Right kidney (tissue), 9 donors: ENCODE measurements at places on chromosomes 12 and 14.
A peak's percentile ranks its signal among the peaks of the same experiment; 100 is the strongest.

DNA sequence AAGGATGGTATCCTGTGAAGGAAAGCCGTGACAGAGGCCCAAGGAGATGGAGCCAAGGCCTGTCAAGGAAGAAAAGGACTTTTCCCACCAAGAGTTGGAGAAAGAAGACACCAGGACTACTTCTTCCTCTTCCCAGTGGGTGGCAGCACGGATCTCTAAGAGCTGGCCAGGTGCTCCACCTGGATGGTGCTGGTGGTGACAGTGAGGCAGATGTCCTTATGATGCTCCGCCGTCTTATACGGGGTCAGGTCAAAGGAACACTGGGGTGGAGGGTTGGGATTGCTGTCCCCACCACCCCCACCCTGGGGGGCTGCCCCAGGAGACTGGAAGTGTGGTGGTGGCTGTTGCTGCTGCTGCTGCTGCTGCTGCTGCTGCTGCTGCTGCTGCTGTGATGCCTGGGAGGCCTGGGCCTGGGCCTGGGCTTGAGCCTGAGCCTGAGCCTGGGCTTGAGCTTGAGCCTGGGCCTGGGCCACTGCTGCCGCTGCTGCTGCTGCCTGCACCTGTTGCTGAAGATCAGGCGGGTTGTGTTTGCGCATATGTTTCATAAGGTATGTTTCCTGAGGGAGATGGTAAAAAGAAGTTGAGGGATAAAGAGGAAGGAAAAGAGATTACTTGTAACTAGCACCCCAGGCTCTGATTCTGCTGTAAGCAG is 4.8 kb upstream of the ING4 start:
- DNase-seq, result no peak

DNA sequence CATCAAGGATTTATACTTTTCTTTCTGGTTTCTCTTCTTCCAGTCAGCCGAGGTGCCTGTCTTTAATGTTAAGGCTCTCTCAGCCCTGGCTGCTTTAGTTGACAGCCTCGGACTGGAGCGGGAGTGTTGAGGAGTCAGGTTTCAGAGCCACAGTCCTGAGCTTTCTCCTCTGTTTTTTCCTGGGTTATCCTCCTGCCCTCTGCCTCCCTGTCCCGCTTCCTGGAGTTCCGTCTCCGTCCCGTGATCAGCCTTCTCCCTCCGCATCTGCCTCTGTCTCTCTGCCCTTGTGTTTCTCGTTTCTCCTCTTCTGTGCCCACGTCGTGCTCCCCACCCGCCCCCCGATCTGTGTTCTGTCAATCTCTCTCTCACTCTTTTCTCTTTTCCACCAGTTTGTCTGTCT is 33.0 kb downstream of the IQSEC3 start:
- no peak for DNase-seq

DNA sequence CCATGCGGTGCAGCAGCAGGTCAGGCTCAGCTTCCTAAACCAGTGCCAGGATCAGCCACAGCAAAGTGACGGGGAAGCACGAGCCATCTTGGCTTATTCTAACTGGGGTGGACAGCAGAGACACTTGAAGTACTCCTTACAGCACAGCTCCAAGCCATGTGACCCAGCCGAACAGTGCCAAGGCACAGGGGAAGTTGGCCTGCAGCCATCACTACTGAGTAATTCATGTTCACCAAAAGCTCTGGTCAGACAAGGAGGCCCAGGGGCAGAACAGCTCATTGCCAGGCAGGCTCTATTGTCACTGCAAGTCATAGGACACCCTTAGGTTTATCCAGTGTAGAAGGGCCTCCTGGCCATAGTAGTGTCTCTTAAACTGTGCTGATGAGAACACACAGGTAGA is 23.4 kb upstream of the SLC35F4 start:
- no peak for DNase-seq

DNA sequence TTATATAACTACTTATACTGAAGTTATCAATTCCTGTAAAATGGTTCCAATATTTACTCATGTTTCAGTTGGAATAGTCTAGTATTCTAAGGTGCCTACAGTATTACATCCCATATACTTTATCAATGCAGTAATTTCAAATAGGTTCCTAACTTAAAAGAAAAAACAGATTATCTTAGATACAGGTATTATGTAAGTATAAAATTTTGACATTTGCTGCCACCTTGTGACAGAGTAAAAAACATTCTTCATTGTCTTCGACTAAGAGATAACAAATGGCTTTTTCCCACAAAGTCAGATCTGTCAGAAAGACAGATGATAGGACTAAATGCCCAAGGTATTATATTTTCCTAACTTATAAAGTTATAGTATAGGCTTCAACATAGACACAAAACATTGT is 78.7 kb downstream of the TXNDC16 start:
- no peak for DNase-seq

DNA sequence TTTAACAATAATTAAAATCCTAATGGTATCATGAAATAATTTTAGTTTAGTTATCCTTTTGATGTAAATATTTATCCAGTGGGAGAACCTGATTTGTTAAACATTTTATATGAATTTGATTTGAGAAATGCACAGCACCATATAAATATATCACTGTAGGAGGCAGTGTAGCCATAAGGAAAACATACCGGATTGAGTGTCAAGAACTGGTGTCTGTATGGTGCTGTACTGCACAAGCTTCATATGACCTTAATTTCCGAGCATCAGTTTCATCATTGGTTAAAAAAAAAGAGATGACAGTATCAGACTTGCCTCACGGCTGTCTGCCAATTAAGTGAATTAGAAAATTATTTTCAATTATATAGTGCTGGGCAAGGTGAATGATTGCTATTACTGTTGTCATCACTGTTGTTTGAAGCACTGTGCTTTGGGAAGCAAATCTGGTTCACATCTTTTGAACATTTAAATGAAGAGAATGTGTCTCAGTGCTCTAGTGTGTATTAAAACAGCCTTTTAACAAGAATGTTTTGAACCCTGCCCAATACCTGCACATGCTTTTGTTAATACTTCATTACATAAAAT is 72.1 kb downstream of the TMTC2 start:
- no peak for DNase-seq

GRCh38 chr14:93049867-93050331 is 65.8 kb downstream of the ITPK1 start:
- DNase-seq, result no peak

DNA sequence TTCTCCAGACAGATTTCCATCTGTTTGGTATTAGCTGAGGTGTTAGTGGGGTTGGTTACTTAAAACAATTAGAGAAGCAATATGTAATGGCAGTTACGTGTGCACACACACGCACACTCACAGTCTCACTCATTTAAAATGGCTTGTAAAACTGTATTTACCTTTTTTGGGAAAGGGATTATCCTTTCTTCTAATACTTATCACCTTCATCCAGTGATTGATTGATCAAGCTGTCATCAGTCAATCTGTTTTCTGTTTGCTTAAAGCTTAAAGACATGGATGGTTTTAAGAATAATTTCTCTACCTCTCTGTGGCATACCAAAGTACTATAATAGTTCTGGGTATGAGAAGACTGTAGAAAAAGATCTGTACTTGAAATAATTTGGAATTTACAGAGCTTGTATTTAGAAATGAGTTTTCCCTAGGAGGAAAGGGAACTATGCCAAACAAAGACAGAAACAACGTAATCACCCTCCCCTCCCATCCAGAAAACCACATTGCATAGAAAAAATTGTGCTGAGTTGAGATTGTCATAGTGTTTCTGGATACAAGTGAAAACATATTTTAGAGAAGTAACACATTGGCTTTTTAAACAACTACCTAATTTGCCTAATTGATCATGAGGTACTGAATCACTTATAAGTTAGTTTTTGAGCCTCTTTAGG is 455.8 kb downstream of the PCNX1 start:
- no peak for DNase-seq

DNA sequence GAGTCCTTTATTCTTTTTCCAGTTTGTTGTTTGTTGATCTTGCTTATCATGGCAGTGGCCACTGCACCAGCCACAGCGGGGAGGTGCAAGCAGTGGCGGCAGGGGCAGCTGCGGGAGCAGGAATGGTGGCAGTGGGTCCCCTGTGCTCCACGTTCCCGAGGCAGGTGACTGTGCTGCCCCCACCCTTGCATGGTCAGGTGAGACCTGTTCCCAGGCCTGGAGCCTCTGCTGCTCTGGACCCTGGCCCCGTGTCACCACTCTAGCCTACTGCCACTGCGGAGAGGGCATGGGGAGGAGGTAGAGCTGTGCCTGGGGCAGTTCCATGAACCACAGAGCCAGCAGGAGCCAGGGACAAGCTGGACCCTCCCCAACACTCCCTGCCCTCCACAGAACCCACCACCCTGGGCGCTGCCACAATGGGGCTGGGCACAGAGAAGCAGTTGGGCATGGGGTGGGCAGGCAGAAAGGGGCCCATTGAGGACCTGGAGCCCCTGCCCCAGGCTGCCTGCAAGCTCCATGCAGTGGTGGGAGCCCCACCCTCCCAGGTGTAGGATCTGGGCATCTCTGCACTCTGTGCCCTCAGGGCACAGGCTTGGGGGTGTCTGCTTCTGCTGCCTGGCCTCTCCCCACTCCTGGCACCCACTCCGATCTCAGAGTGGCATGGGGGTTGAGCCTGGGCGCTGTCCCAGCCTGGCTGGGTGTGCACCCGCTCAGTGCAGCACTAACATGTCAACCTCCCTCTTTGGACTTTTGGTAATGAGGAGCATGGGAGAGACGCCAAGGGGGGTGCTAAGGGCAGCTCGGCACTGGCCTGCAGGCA is 23.1 kb upstream of the WDR20 start:
- no peak for DNase-seq

DNA sequence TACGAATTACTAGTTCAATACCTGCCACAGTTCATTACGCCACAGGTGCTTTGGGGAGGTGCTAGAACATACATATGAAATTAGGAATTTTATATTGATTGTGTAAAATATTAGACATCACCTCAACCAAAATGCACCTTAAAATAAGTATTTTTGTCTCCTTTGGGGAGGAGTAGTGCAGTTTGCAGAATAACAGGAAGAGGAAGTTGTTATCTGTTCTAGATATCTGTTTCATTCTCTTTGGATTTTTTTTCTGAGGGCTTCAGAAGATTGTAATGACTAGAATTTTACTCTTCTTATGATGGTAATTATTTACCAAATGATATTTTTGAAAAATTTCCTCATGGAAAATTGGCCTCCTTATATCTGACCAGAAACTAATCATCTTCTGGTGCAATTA is 9.9 kb upstream of the GYS2 start:
- no peak for DNase-seq

GRCh38 chr14:32244404-32244803 is 41.3 kb upstream of the RNU6-8 start:
- DNase-seq, result no peak

DNA sequence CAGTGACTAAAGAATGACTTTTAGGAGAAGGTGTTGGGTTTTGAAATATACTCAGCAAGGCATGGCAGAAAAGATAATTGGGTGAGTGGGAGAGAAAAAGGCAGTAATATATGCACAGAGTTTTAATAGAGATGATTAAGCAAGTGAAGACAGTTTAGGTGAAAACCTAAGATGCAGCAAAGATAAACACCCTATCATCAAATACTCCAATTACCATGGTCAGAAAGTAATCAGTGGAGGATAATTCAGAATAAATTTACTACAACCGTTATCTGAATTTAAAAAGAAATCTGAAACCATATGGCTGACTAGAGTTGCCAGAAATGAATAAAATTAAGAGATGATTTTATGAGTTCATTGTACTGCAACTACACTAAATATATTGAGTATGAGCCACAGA is 26.8 kb downstream of the NAA30 start:
- DNase-seq, result no peak

DNA sequence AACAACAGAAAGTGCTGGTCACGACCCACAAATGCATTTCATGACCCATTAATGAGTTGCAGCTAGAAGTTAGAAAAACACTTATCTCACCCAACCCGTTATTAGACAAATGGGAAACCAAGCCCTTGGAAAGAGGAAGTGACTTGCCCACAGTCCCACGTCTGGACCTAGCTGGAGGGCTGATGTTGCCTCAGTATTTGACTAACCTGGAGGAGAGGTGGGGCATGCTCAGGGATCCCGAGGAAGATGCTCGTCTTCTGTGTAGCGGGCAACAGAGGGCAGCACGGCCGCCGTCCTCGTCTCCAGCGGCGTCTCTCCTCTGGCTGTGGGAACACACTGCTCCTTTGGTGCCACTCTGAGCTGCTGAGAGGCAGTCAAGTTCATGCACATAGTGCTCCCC is 12.7 kb downstream of the CCND2 start:
- no peak for DNase-seq

GRCh38 chr14:71203306-71203705 is 296.0 kb downstream of the PCNX1 start:
- no peak for DNase-seq

- DNase-seq, result no peak
Observed at GRCh38 chr12:5038781-5039311, 4.8 kb upstream of the KCNA5 start.

- DNase-seq, result no peak
Observed at GRCh38 chr12:12559719-12560296, 2.9 kb downstream of the DUSP16 start.

DNA sequence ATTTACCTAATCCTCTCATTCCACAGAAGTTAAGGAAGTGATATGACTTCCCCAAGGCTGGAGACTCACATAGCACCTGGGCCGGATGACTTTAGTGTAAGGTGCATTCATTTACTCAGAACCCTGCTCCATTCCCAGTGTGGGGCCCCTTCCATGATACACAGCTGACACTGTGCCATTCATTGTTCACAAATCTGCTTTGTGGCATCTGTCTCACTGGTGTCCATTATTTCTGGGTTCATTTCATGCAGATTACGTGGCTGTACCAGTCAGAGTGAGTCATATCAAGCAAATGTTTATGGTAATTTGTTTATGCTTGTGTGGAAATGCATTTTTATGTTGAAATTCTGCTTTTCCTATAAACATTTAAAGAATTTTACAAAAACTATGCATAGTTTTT is 5.2 kb downstream of the ANO4 start:
- no peak for DNase-seq

DNA sequence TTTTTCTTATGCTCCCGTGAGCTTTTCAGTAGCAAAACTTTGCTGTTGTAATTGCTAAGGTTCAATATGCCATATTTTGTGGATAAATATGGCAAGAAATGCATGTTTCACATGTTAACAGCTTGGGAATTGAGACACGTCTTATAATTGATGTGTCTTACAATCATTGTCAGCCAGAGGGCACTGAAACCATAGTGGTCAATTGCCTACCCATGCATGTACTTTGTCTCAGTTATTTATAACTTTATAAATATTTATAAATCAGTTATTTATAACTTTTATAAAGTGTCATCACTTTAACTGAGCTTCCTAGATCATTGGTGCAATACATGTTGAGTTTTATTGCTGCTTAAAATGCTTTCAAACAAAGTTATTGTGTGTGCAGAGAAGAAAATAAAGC is 82.0 kb downstream of the CATSPERB start:
- DNase-seq, result no peak

- peak; percentile 68 for DNase-seq
Observed at GRCh38 chr14:77124345-77125280, 17.0 kb downstream of the ZDHHC22 start.

- peak; percentile 11 for DNase-seq
Observed at GRCh38 chr14:93276031-93276716, 56.7 kb downstream of the BTBD7 start.

- no peak for DNase-seq
Observed at GRCh38 chr12:30867415-30867814, 59.1 kb upstream of the TSPAN11 start.
